ENCODE measurements at places on chromosomes 6 and 20.

GRCh38 chr6:150075034-150075421, 6.1 kb upstream of the ULBP3 start:
- DNase-seq: no peak

- no peak for DNase-seq
Measured at GRCh38 chr6:63899550-63899949, 263.9 kb downstream of the PHF3 start.

DNA sequence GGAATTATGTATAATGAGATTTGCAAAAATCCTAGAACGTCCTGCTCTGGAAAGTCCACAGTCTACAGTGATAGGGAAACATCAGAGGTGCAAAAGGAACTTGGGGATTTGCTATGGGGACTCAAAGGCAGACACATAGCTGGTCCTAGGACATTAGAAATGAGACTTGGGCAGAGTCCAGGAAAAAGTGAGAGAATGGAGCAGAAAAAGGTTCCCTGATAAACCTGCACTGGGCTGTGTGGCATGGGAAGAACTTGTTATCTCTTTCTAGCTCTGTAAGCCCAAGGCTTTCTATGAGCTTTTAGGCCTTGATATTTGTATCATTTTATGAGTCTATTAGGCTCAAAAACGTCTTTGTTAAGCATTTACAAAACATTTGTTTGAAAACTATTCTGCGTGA, 15.2 kb downstream of the PRND start:
- DNase-seq: no peak

DNA sequence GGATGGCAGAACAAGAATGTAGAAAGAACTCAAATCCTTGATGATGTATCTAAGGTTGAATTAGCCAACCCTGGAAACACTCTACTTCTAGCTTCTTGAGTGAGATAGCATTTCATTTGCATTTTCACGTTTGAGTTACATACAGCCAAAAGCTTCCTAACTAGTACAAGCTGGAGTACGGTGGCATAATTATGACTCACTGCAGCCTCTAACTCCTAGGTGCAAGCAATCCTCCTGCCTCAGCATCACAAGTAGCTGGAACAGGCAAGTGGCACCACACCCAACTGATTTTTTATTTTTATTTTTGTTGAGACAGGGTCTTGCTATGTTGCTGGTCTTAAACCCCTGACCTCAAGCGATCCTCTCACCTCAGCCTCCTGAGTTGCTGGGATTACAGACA, 36.5 kb upstream of the STK35 start:
- DNase-seq: no peak

- no peak for DNase-seq
Measured at GRCh38 chr6:44869321-44869897, 458.7 kb upstream of the RUNX2 start.

- no peak for DNase-seq
Measured at GRCh38 chr20:4519534-4519933, 202.2 kb upstream of the PRND start.

GRCh38 chr6:35634316-35634715, 54.4 kb downstream of the FKBP5 start:
- no peak for DNase-seq

GRCh38 chr6:24666097-24666640, 530 bp downstream of the TDP2 start:
- no peak for DNase-seq

DNA sequence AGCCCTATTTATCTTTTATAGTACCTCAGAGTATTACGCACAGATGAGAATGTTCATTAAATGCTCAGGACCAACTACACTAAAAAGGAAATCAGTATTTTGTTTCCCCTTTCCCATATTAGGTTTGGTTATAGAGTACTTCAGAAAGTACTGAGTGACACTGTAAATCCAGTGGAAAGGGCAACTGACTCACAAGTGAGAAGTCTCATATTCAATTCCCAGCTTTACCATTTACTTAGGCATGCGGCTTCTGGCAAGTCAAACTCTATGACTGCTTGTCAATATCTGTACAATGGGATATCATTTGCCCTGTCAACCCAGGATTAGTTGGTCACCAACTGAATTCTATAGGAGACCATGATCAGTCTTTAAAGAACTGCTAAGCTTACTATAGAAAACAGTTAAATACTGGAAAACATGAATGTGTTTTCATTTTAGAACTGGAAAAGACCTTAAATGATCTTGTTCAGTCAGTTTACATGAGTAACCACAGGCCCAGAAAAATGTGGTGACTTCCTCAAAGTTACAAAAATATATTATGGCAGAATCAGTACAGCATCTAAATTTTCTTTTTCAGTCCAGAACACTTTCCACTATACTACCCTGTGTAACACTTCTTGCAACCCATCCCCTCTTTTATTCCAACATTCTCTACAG, 3.6 kb downstream of the MAP3K7 start:
- no peak for DNase-seq

DNA sequence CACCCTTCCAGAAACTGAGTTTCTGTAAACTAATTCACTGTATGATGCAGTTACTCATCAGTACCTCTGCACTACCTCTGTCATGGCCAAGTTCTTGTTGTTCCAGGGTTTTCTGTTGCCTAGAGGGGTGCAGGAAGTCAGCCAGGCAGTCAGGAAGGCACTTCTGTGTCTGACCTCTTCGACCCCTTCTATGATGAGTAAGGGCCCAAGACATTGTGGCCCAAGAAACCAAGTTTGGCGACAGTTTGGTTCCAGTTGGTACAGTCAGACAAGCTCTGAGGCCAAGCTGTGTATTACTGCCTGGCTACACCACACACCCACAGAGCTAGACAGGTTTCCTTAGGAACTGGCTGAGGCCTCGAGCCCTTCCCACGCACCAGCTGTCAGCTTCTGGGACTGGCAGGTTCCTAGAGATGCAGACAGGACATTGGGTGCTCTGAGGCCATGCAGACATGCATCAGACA, 41.2 kb downstream of the TRAF3IP2 start:
- DNase-seq: no peak

- DNase-seq: no peak
Measured at GRCh38 chr6:104718672-104719071, 141.0 kb downstream of the HACE1 start.

- DNase-seq: no peak
Measured at GRCh38 chr6:161128230-161128629, 136.7 kb downstream of the MAP3K4 start.

DNA sequence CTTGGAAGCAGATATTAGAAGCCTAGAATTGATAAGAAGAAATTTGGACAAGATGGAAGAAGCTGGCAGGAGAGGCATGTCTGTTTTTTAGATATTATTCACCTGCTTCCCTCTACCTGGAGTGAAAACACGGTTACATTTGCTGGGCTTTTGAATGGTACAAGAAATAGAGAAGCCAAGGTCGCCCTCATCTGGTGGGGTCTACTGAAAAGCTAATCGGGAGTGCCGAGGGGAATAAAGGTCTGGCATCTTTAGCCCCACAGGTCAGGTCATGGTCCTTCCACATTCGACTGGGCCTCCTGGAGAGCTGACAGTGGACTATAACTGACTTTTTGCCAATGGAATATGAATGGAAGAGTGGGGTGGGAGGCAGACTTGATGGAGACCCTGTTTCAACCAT, 4.6 kb upstream of the C2 start:
- DNase-seq: no peak

GRCh38 chr6:35485402-35485877, 11.4 kb downstream of the TEAD3 start:
- DNase-seq: no peak

GRCh38 chr20:48709744-48710143, 118.1 kb downstream of the PREX1 start:
- no peak for DNase-seq

DNA sequence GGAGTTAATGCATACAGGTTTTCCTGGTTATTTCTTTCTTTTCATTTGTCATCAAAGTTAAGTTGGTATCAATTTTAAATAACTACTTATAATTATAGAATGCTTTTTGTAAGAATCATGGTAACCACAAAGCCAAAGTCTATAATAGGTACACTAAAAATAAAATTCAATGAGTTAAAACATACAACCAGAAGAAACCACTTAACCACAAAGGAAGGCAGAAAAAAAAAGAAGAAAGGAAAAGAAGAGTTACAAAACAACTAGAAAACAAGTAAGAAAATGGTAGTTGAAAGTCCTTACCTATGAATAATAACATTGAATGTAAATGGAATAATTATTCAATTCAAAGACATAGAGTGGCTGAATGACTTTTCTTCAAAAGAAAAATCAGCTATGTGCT, 45.6 kb downstream of the THBS2 start:
- DNase-seq: no peak

GRCh38 chr6:29887330-29887818, 55.0 kb upstream of the HLA-A start:
- DNase-seq: no peak

- DNase-seq: no peak
Measured at GRCh38 chr6:121055572-121056163, 278.6 kb downstream of the TBC1D32 start.

DNA sequence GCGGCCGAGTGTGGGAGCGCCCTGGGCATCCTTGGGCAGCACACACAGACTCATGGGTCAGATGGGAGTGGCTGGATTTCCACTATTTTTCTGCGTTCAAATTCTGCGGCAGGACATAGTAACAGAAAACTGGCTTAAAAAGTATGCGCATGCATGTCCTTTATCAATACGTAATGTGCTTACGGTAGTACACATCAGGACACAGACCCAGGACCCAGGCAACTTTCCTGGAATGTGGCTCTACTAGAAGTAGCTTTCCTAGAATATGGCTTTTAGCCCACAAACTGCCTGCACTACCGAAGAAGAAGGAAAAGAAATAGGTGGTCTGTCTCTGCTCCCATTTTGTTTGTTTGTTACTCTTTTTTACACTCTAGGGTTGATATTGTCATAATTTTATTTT, 43.4 kb upstream of the SHLD1 start:
- no peak for DNase-seq

- DNase-seq: no peak
Measured at GRCh38 chr6:135121434-135121833, 59.7 kb upstream of the MYB start.

- DNase-seq: no peak
Measured at GRCh38 chr20:10710991-10711775, 37.4 kb upstream of the JAG1 start.

GRCh38 chr20:25668446-25668845, 28.2 kb downstream of the ZNF337 start:
- no peak for DNase-seq

- DNase-seq: no peak
Measured at GRCh38 chr6:44004625-44005506, 122.4 kb downstream of the MRPL14 start.

DNA sequence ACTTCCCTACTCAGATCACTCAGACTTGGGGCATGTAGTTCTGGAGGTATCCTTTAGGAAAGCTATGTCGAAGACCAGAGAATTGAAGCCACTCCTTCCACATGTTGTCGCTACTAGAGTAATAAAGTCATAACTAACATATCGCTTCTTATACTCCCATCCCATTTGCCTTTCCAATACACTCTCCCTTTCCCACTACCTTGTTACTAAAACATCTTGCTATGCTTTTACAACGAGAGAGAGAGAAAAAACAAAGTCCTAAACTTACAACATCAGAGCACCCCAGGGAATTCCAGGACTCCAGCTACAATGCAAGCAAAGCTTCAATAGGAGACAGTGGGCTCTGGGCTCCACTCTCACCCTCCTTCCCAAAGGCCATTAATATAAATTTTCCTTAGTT, 5.1 kb upstream of the LAMP5 start:
- no peak for DNase-seq

- no peak for DNase-seq
Measured at GRCh38 chr6:43880236-43881137, 110.5 kb downstream of the VEGFA start.

DNA sequence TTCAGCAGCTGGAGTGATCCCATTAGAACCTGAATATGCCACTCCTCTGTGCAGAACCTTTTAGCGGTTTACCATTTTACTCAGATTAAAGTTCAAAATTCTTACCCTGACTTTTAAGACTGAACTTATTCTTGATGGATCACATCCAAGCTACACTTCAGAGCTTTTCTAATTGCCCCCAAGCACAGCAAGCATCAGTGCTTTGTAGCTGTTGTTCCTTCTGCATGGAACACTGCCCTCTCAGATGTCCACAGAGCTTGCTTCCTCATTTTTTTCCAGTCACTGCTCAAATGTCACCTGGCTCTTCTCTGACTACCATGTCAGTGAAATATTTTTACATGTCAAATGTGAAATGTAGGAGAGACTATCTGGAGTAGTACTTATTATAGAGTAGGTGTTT, 1.6 kb upstream of the SLC35B3 start:
- no peak for DNase-seq

- DNase-seq: peak; percentile 73
Measured at GRCh38 chr6:33199687-33200218, 712 bp downstream of the RXRB start.

GRCh38 chr6:3330199-3330598, 71.5 kb downstream of the PSMG4 start:
- no peak for DNase-seq

DNA sequence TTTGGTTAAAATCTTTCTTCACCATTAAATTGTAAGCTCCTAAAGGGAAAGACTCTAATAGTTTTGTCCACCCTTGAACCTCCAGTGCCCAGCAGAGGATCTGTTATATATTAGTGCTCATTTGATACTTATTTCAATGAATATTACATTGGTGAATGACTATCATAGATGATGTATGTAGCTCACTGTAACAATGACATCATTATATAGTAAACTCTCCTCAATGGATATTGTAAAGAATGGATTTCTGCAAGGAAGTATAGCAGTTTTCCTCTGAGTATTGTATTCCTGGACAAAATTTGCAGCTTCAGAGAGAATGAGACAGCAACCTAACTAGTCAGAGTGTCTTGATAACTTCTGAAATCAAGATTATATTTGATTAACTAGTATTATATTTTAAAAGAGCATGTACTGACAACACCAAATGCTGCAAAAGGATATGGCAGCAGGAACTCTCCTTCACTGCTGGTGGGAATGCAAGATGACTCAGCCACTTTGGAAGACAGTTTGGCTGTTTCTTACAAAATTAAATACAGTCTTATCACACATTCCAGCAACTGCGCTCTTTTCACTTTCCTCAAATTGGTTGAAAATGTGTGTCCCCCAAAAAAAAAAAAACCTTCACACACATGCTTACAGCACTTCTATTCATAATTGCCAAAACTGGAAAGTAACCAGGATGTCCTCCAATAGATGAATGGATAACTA, 189.8 kb upstream of the OPRM1 start:
- DNase-seq: no peak

DNA sequence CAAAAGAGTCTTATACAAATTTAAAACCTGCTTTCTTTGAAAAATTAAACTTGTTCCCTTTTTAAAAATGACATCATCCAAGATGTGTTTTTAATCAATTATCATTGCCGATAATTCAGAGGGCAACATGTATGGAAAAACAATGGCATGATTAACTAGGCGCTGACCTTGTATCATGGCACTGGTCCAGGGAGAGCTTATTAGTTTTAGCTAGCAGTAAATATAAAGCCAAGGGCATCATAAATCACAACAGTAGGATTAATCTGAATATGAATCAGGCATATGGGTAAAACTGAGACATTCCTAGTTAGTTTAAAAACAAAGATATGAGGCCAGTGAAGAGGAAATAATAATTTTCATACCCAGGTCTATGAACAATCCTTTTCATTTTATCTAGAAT, 374.0 kb downstream of the HDGFL1 start:
- DNase-seq: no peak

Measured in frontal cortex (tissue), 4 donors.